Activated CD8-positive, alpha-beta T cell treated with anti-CD3 and anti-CD28 coated beads, Interleukin-2, amount 10 ng/mL, durations not matched to agents 7 days and 5 days (primary cell): ENCODE measurements at places on chromosomes 4 and X.

GRCh38 chrX:13968198-13968597, 61.5 kb downstream of the GEMIN8 start:
- no peak for DNase-seq

DNA sequence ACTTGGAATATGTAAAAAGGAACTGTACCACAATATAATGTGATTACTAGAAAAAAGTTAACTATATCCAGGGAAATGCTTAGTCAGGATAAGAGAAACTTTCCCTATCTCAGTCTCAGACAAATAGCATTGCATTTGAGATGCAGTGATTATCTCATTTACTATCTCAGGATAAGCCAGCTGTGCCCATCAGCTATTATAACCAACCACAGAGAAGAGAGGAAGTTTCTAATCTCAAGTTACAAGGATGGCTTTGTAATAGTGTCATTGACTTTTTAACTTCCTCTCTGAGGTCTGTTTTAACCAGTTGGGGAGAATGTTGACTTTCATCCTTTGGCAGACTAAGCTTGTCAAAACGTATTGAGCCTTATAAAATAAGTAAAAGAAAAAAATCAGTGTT, 56.5 kb downstream of the SNX25 start:
- no peak for DNase-seq

- no peak for DNase-seq
Measured at GRCh38 chr4:39655876-39656275, 17.2 kb upstream of the SMIM14 start.

DNA sequence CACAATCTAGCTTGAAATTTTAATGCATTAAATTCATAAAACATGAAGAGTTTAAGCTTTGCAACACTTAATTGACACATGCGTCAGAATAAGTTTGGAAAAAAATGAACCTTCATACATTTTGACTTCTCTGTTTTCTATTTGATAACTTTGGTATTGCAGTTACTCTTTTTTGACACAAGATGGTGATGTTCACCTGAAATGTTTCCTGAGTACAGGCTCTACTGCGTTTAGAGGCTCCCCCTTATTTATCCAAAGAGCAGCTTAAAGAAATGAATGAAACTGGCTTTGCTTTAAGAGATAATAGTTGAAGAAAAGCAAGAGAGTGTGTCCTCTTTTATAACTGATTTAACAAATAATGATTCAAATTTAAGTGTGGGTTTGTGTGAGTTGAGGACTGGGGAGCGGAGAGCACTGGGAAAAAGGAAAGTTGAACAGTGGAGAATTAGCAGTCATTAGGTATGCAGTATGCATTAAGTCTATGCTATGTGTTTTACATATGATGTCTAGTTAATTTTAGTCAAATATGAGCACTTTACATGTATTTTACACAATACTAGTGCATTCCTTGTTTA, 180.6 kb upstream of the NUDT6 start:
- DNase-seq, result no peak

GRCh38 chr4:87299898-87300297, 22.8 kb downstream of the HSD17B13 start:
- no peak for DNase-seq

DNA sequence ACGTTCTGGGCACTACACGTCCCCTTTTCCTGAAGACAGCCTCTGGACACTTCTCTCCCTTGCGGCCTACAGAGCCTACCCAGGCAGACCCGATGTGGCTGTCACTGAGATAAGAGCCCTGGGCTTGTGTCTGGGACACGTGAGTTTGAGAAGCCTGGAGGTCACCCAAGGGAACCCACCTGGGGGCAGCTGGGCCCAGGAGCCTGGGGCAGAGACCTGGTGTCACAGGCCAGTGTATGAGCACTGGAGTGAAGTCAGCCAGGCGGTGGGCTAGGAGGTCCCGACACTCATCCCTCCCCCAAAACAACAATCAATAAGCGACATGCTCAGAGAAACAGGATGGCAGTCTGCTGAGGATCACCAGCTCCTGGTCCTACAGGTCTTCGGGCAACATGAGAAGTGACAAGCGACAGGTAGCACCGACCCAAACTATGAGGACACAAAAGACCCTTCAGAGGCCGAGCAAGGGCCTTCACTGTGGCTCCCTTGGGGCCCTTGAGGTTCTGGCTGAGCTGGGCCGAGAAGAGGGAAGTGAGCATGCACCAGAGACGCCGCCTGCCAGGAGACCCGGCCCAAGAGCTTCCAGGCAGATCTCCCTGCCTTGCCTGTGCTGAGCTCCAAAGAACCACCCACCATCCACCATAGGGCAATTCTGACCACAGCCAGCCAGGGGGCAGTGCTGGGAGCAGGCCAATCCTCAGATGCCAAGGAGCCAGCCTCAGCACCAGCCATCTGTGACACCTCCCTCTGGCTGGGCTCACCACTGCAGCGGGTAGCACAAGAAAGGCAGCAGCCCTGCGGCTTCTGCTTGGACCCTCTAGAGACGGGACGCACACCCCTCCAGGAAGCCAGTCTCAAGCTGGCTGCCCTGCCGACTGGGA, 11.0 kb upstream of the DUSP9 start:
- DNase-seq, result peak; percentile 28

GRCh38 chr4:39996811-39997210, 19.1 kb upstream of the PDS5A start:
- no peak for DNase-seq

DNA sequence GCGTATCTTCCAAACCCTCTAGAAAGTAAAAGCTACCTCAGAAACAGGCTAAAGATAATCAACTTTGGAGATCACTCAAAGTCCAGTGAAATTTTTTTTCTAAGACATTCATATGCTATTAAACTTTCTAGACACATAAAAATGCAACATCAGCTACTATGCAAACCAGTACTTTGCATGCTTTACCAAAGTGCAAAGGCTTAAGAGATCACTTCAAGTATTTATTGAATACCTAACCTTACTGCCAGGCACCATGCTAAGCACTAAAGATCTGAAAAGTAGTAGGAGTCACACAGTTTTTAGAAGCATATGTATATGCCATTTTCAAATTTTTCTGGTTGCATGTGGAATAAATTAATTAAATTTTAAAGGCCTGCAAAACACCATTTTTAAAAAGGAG, 115.8 kb downstream of the THOC2 start:
- no peak for DNase-seq

- no peak for DNase-seq
Measured at GRCh38 chr4:125334926-125335325, 20.2 kb downstream of the FAT4 start.

- no peak for DNase-seq
Measured at GRCh38 chrX:68647156-68647957, at the start of gene STARD8. TSS of gene STARD8 (plus strand) at chrX:68647666. CDS start at chrX:68647883, 217 bp downstream.

DNA sequence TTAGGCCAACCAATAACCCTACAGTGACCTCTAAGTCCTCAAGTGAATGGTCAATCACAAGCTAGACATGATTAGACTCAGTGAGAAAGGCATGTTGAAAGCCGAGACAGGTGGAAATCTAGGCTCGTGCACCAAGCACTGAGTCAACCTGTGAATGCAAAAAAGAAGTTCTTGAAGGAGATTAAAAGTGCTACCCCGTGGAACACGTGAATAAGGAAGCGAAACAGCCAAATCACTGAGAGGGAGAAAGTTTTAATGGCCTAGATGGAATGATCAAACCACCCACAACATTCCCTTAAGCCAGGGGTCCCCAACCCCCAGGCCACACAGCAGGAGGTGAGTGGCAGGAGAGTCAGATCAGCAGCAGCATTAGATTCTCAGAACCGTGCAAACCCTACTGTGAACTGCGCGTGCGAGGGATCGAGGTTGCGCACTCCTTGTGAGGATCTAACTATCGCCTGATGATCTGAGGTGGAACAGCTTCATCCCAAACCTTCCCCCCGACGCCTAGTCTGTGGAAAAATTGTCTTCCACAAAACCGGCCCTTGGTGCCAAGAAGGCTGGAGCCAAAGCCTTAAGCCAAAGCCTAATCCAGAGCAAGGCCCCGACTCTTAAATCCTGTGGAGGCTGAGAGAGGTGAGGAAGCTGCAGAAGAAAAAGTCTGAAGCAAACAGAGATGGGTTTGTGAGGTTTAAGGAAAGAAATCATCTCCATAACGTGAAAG, 19.5 kb upstream of the PDE6B start:
- no peak for DNase-seq

GRCh38 chr4:145821766-145822165, 116.9 kb downstream of the ZNF827 start:
- DNase-seq, result no peak

- no peak for DNase-seq
Measured at GRCh38 chr4:87068583-87069021, 133.8 kb downstream of the AFF1 start.

DNA sequence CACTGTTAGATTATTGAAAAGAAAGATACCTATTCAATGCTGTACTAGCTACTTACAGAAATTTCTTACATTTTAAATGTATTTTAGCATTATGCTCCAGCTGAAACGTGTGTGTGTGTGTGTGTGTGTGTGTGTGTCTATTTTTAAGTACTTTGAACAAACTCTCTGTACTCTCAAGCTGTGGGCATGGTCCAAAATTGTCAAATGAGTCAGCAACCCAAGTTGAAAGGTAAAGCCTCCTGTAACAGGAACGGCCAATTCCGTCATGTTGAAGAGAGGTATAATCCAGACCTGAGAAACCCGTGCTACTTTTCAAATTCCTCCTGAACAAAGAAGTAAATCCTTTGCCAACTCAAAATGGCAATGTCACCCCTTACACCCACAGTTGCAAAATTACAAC, 20.5 kb downstream of the MAOB start:
- DNase-seq, result no peak

DNA sequence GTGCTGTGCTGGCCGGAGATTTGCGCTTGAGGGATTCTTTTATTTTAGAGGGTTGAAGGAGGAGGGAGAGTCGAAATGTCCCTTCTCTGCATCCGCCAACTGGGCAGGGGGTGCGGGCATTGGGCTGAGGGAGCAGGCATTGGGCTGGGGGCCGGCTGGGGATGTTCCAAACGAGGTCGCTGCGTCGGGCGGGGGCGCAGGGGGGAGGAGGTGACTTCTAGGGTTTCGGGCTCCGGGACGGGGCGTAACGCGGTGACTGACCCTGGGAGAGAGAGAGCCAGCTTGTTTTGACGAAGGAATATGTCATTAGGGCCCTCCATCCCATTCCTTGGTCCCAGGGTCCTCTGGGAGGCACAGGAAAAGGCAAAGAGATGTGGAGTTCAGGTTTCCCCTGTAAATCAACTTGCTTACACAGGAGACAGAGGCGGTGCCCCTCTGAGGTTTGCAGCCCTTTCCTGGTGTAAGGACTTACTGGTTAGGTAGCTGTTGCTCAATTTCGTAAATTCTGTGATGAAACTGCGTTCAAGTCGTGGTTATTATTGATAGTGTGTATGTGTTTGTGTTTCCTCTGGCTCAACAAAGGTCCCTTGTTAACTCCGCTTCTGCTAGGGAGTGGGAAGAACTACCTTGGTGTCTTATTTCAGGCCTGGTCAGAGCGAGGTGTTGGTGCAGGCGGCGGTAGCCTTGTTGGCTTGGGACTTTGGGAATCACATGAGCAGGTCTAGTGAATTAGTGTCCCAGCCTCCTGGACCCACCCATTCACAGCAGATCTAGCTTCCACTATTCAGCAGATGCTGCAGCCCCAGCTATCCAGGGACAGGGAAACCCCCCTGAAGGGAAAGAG, 716 bp downstream of the FHIP1A start:
- DNase-seq, result no peak

DNA sequence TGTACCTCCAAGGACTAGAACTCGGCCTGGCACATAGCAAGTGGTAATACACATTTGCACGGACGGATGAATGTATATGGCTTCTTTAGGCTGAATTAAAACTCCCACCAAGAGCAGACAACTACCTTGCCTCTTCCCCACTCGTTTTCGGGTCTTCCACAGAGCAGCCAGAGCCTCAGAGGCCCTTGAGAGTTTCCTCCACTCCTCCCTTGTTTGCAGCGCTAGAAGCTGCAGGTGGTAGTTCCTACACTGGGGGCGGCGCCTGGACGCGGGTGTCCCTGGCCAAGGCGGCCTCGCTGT, 10.2 kb upstream of the INTU start:
- DNase-seq, result no peak

DNA sequence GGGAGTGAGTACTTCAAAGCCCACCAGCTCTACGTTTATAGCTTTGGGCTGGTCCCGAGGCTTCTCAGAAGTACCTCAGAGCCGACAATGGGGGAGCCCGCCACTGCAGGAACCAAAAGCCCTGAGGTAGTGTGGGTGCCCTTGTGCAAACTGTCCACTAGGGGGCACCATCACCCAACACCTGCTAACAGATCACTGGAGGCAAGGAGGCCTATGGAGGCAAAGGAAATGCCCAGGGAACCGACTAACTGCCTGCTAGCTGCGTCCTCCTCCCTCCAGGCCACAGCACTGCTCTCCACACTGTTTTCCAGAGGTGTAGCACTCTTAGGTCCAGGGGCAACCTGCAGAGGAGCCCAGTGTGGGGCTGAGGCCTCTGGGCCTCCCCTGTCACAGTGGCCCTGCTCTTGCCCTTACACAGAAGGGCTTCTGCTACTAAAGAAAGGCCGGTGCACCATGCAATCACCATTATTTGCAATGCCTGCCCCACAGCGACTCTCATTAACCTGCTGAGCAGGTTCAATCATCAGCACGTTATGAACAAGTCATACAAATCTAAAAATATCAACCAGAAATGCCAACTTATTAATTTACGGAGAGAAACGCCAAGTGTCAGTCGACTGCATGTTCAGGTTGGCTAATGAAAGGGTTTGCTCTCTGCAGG, 159.1 kb downstream of the NSUN7 start:
- DNase-seq, result peak; percentile 81

GRCh38 chr4:7134737-7135388, 57.5 kb upstream of the SORCS2 start:
- DNase-seq, result no peak

- DNase-seq, result peak; percentile 24
Measured at GRCh38 chrX:56385336-56385735, 153.2 kb downstream of the KLF8 start.

DNA sequence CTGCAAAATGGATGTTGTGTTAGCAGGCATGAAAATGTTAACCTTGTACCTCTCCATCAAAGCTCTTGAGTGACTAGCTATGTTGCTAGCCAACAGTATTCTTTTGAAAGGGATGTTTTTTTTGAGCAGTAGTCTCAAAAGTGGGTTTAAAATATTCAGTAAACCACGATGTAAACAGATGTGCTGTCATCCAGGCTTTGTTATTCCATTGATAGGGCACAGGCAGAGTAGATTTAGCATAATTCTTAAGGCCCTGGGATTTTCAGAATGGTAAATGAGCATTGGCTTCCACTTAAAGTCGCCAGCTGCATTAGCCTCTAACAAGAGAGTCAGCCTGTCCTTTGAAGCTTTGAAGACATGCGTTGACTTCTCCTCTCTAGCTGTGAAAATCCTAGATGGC, 18.4 kb downstream of the FGF2 start:
- DNase-seq, result no peak

- DNase-seq, result no peak
Measured at GRCh38 chr4:147791341-147791740, 59.5 kb downstream of the ARHGAP10 start.

DNA sequence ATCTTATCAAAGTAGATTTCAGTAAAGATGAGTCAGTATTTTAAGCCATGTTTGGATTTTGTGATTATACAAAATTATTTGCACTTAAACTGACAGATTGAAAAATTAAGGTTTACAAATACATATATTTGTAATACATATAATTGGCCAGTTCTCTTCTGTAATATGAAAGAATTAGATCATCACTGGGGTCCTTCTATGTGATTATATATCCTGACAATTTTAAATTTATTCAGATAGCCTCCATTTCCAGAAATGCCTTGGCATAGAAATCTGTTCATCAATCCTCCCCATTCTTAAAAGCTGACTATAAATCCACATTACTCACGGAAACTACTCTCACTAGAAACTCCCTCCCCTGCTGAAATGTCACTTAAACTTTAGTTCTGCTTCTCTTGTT, 280.4 kb upstream of the ANXA10 start:
- no peak for DNase-seq

GRCh38 chr4:7710576-7711306, 228.9 kb downstream of the AFAP1 start:
- DNase-seq, result no peak

GRCh38 chrX:9534686-9535085, 69.8 kb downstream of the TBL1X start:
- DNase-seq, result no peak
